ENCODE measurements at places on chromosomes 1 and 21.

DNA sequence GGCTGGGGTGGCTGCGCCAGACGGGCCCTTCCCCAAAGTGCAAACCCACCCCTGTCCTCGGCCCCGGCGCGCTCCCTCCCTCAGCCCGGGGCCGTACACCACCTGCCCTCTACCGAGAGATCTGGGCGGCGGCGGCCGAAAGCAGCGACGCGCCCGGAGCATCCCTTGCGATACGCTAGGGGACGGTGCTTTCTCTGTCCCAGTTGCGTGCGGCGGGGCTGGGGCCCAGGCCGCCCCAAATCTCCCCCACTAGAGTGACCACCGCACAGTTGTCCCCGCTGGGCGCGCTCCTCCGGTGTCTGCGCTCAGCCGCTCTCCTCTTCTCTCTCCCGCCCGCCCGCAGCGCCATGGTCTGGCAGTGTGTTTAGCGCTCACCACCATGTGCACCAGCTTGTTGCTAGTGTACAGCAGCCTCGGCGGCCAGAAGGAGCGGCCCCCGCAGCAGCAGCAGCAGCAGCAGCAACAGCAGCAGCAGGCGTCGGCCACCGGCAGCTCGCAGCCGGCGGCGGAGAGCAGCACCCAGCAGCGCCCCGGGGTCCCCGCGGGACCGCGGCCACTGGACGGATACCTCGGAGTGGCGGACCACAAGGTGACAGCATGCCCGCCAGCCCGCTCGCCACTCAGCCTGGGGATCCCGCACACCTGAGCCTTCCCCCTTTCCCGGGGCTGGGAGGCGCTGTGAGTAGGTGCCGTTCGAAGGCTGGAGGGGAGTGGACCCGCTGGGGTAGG, 1.0 kb downstream of the ST6GALNAC5 start:
- no peak for DNase-seq

- no peak for DNase-seq
These were observed 223.7 kb upstream of the USP25 start for GRCh38 chr21:15506086-15506485.

DNA sequence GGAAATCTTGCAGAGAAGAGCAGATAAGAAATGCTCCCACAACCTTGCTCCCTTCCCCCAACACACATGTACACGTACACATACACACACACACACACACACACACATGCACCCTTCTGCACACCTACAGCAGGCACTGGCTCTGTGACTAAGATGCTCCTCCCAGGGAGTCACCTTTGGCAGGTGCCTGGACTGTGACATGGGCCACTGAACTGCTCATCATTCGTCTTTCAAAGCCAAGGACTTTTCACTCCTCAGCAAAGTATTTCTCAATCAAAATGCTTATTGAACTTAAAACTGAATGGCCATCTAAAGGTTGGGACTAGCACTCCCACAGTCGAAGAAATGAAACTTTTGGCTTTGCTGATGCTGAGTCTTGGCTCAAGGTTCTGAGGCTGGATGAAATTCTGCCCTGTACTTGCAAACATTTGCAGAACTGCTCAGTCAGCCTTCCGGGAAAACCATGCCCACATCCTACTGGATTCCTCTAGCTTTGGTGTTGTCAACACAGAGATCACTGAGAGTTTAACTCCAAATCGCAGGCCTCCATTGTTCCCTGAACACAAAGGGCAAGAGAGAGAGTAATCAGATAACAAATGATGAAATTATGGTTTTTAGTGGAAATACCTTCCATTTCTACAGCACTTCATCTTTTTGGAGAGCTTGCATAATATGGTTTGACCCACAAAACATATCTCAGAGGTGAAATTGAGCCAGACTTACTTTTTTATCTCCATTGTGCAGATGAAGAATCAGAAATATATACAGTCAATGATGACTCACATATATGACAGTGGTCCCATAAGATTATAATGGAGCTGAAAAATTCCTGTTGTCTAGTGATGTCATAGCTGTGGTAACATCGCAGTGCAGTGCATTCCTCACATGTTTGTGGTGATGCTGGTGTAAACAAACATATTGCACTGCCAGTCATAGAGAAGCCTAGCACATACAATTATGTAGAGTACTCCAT, 72.4 kb upstream of the BCAR3 start:
- DNase-seq, result no peak

DNA sequence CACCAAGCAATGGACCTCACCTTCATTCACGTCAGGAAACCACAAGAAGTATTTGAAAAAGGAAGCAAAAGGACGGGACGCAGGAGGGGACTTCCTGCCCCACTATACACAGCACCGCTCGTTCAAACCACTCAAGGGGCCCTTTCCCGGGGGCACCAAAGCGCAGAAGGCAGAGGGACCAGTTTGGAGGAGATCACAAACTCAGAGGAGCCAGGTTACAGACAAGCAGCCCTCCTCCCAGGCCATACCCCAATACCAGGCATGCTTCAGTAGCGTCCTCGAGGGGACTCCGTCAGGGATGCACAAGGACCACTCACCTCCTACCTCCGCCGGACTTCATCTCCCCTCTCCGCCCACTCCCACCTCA, 685 bp downstream of the CRTC2 start:
- DNase-seq, result no peak

DNA sequence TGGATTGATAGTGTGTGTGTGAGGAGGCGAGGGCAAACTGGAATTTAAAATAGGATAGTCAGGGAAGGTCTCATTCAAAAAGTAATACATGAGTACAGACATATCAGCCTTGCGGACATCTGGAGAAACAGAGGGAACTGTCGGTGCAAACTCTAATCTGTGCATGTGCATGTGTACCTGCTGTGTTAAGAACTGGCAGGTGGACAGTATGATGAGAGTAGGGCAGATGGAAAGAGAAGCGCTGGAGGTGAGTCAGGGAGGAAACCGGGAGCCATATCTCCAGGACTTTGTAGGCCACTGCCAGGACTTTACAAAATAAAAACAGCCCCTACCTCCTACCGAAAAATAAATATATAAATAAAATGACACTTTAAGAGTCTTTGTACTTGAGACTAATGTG, 31.3 kb upstream of the MYBPHL start:
- no peak for DNase-seq

Measured in NCI-H187 (cell line).